ENCODE measurements at places on chromosomes 5 and 9. TPM values are rescaled to one million over a fixed set of nuclear protein-coding genes. Genes with fewer than 3 reads are reported as not detected.

TAF11L10 gene
- not detected for total RNA-seq

DDX4 gene
- total RNA-seq: not detected

CCL27 gene
- not detected for total RNA-seq

CCDC152 gene
- total RNA-seq: 3.8 TPM

SPOCK1 gene
- total RNA-seq: 50.3 TPM

PCA3 gene
- total RNA-seq: 0.26 TPM

ADAMTSL1 gene
- total RNA-seq: 115 TPM

LECT2 gene
- not detected for total RNA-seq

GFI1B gene
- total RNA-seq: not detected

DAB2IP gene
- total RNA-seq: 36.7 TPM

EGFL7 gene
- 15.5 TPM for total RNA-seq

RANBP17 gene
- 11.2 TPM for total RNA-seq

OMD gene
- total RNA-seq: 1.1 TPM

TMEM215 gene
- not detected for total RNA-seq

SURF2 gene
- total RNA-seq: 13.9 TPM

PROB1 gene
- total RNA-seq: 0.40 TPM

GPR150 gene
- total RNA-seq: 0.13 TPM

C9orf78 gene
- total RNA-seq: 94.2 TPM

RMRP gene
- 33,640 TPM for total RNA-seq

IFNA16 gene
- not detected for total RNA-seq

C7 gene
- 15.2 TPM for total RNA-seq

SLIT3 gene
- total RNA-seq: 42.5 TPM

UGT3A2 gene
- total RNA-seq: not detected

NRARP gene
- 0.25 TPM for total RNA-seq

IQGAP2 gene
- total RNA-seq: 1.6 TPM

SV2C gene
- total RNA-seq: under 0.01 TPM

FOXD4 gene
- 0.06 TPM for total RNA-seq

TMEM167A gene
- 76.2 TPM for total RNA-seq

ZNF366 gene
- total RNA-seq: 0.06 TPM

ANXA2R gene
- total RNA-seq: 1.5 TPM

MARCOL gene
- not detected for total RNA-seq

DNM1 gene
- 1.1 TPM for total RNA-seq

IL7R gene
- 0.12 TPM for total RNA-seq

TXNDC8 gene
- total RNA-seq: not detected

GFPT2 gene
- 1.1 TPM for total RNA-seq

HACD4 gene
- 1.7 TPM for total RNA-seq

MAMDC4 gene
- total RNA-seq: 0.68 TPM

PCDHB11 gene
- 0.44 TPM for total RNA-seq

RLN2 gene
- total RNA-seq: not detected

WDR36 gene
- 59.1 TPM for total RNA-seq

CDH6 gene
- 44.7 TPM for total RNA-seq

IL13 gene
- not detected for total RNA-seq

IRX1 gene
- total RNA-seq: 0.53 TPM

FBN2 gene
- total RNA-seq: 18.4 TPM

Data from aortic smooth muscle cell (primary cell).